ENCODE measurements at places on chromosomes 3 and 15.

- no peak for DNase-seq
Measured at GRCh38 chr3:70640481-70640880, 328.0 kb upstream of the MDFIC2 start.

DNA sequence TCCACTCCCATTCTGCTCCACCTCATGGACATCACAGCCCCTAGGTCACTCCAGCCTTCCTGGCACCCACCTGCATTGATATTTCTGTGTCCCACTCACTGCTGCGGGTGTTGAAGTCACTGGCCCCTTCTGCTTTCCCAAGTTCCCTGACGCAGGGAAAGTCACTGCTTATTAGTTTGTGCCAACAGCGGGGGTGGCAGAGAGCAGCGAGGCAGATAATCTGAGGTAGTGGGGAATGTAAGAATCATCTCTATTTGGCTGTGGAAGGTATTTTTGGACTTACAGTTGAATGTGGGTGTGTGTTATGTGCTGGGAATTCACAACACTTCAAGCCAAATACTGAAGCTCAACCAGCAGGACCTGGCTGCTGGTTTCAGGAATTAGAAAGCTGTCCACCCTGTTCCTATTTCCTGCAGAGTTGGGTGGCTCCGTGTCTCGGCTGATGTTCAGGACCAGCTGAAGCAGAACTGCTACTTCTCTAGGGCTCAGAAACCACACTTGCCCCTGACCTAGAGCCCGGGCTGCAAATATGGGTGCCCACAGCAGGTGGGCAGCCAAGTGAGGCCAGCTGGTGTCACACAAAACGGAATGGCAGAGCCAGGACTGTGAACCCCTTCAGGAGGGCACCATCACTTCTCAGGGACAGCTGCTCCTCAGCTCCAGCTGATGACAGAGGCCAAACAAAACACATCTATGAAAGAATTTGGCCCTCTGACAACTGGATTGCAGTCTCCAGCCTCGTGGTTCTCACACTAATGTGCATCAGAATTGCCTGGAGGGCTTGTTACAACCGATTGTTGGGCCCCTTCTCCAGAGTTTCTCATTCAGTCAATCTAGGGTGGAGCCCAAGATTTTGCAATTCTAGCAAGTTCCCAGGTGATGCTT is 57.7 kb downstream of the SEMA5B start:
- DNase-seq, result no peak

DNA sequence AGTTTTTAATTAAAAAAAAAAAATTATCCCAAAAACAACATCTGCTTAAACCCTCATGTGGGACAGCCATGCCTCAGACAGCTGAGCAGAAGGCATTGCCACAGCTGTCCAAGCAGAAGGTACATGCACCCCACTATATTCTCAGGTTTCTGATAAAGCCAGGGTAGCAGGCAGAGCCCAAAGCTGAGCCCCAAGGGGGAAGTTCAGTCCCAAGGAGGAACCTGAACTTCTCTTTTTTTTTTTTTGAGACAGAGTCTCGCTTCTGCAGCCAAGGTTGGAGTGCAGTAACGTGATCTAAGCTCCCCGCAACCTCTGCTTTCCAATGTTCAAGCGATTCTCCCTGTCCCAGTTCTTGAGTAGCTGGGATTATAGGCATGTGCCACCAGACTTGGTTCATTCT is 33.2 kb downstream of the MKRN2 start:
- DNase-seq, result no peak

- no peak for DNase-seq
Measured at GRCh38 chr3:32778389-32778788, 39.4 kb upstream of the TRIM71 start.

DNA sequence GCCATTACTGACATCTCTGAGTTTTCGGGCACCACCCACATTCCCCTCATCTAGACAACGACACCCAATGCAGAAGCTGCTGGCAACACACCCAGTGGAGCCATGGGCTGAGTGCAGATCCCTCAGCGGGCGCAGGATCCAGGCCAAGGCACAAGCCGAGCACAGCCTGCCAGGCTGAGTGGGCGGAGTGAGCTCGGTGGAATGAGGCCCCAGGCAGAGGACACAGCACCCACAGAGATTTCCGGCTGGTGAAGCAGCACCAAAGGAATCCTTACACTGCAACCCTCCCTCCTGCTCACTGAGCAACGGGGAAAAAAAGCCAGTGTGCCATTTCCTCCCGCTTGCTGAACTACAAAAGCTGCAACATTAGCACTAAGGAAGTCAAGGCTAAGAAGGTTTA is 34.3 kb downstream of the ZMAT3 start:
- no peak for DNase-seq

DNA sequence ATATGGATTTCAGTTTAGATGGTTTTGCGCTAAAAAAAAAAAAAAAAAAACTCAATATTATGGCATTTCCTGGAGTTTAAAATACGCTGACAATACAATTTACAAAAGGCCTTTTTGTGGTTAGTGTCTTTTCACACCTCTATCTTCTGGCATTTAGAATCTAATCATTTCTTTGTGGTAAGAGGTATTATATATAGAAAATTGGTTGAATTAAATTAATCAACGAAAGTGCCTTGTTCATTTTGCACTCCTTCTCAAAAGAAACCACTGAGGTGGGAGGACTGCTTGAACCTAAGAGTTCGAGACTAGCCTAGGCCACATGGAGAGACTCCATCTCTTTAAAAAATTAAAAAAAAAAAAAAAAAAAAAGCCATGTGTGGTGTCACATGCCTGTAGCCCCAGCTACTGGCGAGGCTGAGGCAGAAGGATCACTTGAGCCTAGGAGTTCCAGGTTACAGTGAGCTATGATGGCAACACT is 90.0 kb upstream of the ICE2 start:
- DNase-seq, result no peak

DNA sequence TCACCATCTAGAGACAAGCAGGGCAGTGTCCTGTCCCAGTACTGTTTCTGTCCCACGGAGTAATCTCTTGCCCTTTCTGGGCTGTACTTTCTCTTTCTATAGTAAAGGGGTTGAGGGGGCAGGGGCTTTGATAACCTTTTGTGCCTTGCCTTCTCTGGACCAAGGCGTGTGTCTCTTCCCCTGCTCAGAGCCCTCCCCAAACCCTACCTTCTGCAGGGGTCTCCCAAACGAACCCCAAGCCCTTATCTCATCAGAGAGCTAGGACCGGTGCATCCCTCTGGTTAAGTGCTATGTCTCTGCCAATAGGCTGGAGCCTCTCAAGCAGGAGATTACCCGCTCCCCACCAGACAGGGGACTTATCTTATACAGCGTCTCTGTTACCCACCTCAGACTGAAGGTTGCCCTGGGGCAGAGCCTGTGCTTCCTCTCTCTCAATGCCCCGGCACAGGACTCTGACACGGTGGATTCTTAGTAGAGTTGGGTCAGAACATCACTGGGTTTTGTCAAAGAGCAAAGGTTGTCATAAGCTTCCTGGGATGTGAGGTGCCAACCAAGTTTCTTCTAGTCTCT is 2.9 kb downstream of the PLEKHO2 start:
- no peak for DNase-seq

GRCh38 chr3:130557336-130558035 is 40.5 kb downstream of the COL6A6 start:
- no peak for DNase-seq

GRCh38 chr3:166367947-166368533 is 530.8 kb upstream of the BCHE start:
- no peak for DNase-seq

DNA sequence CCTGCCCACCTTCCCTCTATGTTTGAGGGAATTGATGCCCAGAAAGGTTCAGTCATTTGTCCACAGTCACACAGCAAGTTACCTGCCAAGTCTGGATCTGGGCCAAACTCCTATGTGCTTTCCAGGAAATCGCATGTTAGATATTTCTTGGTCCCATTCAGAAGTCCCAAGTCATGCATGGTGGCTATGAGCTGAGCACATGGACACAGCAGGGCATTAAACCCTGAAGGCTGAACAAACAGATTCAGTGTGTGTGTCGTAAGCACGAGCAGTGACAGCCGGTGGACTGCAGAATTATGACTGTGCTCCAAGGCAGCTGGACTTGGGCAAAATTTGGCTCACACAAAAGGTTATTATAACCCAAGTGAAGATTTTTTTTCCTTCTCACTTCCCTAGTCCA is 11.4 kb upstream of the SLC6A6 start:
- no peak for DNase-seq

DNA sequence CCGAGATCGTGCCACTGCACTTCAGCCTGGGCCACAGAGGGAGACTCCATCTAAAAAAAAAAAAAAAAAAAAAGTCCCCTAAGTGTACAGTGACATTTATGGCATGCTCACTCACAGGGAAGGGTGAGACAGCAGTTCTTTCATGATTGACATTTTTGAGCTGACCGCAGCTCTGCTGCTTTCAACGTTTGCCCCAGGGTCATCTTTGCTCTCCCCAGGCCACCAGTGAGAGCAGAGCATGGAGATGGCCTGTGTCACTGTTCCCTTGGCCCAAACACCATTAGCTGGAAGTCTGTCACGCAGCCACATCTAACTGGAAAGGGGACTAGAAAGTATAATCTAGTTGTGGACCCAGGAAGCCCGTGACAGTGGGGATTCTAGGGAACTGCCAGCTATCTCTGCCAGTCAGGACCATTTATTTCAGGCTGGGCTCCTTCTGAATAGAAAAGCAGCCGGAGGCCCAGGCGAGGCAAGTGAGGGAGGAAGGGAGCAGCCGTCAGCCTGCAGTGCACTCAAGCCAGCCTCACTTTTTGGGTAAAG is 193.4 kb upstream of the HES1 start:
- DNase-seq, result no peak

GRCh38 chr3:52896151-52896550 is 1.2 kb downstream of the STIMATE start:
- no peak for DNase-seq

GRCh38 chr15:80875568-80876347 is 96.6 kb downstream of the CEMIP start:
- no peak for DNase-seq

GRCh38 chr3:112390783-112391641 is 58.1 kb downstream of the CD200 start:
- DNase-seq, result no peak

DNA sequence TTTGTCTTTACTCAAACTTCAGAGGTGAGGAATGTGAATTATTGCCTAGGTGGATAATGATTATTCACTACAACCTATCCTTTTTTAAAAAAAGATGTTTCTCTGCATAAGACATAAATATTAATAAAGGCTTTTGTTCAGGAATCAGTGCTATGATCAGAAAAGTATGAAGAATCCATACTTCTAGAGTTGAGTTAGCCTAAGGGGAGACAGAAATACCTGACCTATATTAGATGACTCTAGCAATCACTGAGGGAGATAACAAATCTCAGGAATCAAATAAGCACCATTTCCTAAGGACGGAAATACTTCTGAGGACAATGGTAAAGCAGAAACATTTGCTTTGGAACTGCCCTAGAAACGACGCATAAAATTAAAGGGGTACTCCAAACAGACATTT is 763.8 kb downstream of the GBE1 start:
- no peak for DNase-seq

DNA sequence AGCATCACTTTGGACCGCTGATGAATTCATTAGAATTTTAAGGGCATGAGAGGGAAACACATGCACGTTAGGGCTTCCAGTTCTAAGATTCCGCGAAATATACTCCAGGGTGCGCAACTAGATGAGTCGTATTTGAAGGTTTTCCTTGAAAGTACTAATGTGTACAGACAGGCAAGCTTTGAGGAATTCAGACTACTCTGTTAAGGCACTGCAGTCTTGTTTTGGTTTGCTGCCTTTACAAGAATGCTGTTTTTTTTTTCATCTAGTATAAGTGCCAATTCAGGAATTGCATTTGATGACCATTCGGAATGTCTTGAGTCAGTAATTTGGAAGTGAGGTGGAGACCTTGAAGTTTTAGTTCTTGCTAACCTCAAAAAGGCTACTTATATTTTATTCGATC is 19.1 kb downstream of the TRNT1 start:
- no peak for DNase-seq

- DNase-seq, result no peak
Measured at GRCh38 chr3:19885468-19885867, 48.5 kb downstream of the EFHB start.

GRCh38 chr3:49132437-49133225 is at the start of gene LAMB2:
TSS of gene LAMB2 (minus strand) at chr3:49133050. CDS start at chr3:49132867, 183 bp downstream.
- DNase-seq, result no peak

DNA sequence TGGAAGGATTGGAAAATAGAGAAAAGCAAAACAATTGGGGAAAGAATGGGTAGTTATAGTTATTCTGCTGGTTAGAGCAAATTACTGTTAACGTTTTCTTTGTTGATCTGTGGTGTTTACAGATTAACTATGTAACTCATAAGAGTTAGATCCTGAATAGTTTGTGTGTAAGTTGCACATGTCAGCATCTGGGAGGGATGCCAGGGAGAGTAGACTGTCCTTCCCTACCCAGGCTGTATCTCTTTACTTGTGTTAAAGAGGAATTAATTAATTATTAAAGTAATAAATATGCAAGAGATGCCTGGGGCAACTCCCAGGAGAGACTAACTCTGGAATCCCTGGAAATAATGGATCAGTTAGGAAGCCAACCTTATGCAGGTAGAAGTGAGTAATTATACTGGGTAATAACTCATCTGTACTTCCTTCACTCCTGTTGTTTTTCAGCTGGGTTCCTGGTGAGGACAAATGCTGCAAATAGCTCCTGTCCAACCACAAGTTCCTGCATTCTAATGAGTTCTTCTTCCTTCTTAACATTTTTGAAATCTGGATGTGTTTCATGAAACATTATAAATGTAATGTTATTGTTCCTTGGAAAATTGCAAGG is 18.9 kb downstream of the GHRL start:
- DNase-seq, result no peak

DNA sequence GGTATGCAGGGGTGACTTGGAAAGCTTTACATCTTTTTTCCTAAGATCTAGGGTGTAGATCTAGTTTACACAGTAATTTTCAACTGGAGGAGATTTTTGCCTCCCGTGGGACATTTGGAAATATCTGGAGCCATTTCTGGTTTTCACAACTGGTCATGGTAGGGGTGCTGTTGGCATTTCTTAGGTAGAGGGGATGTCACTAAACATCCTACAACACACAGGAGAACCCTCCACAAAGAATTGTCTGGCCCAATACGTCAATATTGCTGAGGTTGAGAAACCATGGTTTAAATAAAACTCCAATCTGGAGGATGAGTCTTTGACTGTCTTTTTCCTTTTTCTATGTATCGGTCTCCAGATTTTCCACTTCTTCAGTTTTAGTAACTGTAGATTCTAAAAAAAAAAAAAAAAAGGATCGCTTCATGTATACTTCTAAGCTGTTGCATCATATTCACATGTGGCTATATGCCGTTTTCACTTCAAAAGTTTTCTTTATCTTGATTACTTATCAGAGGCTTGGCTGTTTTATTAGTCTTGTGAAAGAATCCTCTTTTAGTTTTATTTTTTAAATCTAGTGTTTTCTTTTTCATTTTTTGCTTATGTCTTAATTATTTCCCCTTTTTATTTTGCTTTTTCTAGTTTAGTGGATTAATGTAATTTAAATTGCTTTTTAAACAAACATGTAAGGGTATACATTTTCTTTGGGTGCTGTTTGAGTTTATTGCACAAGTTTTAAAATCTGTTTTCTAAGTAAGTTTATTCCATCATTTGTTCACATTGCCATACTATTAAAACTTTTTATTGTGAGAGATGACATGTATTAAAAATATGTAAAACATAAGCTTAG is 21.2 kb downstream of the UBE2Q2 start:
- no peak for DNase-seq

- no peak for DNase-seq
Measured at GRCh38 chr3:160133757-160134156, 91.5 kb upstream of the C3orf80 start.

Data from stimulated activated CD8-positive, alpha-beta memory T cell treated with anti-CD3 and anti-CD28 coated beads, Interleukin-2, amount 100 ng/mL, for 1 hour (primary cell).